ENCODE measurements at places on chromosomes 2 and 18.
A peak's percentile ranks its signal among the peaks of the same experiment; 100 is the strongest.

DNA sequence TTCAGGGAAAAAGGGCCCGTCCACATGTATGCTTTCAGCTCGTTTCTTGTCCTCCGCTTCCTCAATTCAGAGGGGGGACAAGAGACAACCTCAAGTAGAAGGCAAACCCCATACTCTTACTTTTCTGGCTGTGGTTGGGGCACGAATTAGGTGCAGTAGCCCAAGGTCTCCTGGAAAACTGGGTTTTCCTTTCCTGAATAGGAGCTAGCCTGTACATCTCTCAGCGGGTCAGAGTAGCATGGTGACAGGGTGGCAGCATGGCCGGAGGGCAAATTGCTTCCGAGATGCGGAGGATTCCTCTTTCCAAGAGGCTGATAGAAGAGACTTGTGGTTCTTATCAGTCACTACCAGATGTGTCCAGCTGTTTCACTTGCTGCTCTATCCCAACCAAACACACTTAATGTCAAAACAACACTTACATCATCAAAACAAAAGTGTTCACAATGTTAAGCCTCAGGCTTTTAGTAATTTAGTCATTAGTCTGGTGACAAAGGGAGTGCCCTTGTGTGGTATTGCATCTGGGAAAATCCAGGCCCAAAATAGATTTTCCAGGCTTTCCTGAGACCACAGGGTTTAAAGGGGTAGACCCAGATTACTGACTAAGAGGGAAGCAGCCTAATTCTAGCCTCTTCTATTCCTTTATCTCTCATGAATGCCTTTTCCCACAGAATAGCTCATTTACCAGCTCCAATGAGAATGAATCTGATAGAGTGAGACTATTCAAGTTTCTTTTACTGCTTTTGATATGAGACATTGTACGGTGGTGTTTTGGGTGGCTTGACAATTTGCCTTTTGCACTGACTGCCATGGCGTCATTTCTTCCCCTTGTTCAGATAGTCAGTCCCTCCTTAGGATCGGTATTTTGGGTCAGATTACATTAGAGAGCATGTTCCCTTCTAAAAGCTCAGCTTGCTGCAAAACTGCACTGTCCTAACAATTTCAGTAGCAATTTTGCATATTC is 162.0 kb downstream of the LTBP1 start:
- peak; percentile 72 for DNase-seq

DNA sequence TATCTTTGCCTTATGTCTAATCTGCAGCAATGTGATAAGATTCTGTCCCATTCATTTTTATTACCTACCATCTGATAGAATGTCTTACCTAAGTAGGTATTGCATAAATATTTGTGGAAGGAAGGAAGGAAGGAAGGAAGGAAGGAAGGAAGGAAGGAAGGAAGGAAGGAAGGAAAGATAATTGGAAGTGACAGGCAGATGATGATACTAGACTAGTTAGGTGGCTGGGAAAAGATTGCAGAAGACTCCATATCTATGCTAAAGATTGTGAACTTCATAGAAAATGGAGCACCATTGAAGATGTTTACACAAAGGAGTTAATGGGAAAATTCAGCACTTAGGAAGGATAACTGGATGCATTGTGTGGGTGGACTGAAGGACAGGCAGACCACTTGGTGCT is 909.0 kb downstream of the EPHA4 start:
- DNase-seq, result no peak

GRCh38 chr2:241820625-241821384 is 11.8 kb downstream of the NEU4 start:
- no peak for DNase-seq

GRCh38 chr18:449374-449773 is 51.1 kb downstream of the COLEC12 start:
- DNase-seq, result no peak

DNA sequence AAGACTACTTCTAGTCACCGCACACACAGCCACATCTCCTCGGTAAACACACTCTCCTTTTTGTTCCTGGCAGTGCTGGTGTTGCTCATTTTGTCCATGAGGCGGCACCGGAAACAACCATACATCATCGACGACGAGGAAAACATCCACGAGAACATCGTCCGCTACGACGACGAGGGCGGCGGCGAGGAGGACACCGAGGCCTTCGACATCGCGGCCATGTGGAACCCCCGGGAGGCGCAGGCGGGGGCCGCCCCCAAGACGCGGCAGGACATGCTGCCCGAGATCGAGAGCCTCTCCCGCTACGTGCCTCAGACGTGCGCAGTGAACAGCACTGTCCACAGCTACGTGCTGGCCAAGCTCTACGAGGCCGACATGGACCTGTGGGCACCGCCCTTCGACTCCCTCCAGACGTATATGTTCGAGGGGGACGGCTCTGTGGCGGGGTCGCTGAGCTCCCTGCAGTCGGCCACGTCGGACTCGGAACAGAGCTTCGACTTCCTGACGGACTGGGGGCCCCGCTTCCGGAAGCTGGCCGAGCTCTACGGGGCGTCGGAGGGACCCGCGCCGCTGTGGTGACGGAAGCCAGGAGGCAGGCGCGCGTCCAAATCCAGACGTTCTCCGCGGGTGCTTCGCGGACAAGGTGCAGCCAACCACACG is 221.0 kb downstream of the CDH20 start:
- DNase-seq, result no peak

DNA sequence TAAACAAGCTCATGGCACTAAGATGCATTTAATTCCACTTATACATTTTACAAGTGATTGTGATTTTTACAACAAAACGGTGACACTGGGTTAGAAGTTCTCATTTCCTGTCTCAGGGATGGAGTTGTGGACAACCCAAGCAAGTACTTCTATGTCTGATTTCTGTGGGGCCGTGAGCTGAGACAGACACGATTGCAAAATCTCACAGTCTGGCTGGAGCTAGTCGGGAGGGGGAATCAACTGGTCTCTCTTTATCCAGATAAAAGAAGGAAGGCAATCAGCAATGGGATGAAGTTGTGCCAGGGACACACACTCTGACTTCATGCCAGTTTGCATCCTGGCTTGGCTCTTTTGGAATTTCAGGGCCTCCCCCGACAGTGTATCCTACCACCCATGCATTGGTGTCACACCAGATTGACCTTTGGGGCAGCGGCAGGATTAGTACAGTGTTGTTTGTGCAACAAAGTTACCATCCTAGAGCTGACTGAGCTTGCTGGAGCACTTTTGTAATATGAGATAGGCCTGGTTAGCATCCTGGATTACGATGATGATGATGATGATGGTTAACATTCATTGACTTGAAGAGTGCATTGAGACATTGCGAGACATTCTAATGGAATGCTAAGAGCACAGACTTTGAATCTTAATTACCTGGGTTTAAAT is 98.8 kb downstream of the CTAGE1 start:
- DNase-seq, result no peak

DNA sequence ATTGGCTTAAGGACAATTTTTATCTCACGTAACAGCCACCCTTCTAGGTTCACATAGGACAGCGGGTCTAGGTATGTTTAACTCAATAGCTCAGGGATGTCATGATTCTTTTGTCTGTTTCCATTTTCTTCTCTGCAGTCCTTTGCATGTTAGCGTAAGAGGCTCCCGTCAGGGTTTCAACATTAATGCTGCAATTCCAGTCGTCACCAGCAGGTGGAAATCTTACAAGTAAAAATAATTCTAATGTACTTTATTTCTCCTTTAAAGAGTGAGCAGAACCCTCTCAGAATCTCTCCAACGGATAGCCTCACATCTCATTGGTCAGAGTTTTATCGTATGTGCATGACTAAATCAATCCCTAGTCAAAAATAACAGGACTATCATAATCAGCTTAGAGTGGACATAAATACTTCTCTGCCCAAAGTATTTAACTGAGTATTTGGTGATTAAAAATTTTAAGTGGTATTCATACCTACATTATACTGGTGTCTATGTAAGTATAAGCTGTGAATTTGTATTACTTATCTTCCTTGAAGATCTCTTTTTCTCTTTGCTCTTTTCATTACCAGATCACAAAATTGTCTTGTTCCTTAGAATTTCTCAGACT is 487.2 kb upstream of the GCFC2 start:
- DNase-seq, result peak; percentile 64

- DNase-seq, result no peak
Measured at GRCh38 chr2:5215989-5216607, 476.1 kb upstream of the SOX11 start.

- no peak for DNase-seq
Measured at GRCh38 chr2:29164091-29164846, 49.1 kb downstream of the CLIP4 start.

DNA sequence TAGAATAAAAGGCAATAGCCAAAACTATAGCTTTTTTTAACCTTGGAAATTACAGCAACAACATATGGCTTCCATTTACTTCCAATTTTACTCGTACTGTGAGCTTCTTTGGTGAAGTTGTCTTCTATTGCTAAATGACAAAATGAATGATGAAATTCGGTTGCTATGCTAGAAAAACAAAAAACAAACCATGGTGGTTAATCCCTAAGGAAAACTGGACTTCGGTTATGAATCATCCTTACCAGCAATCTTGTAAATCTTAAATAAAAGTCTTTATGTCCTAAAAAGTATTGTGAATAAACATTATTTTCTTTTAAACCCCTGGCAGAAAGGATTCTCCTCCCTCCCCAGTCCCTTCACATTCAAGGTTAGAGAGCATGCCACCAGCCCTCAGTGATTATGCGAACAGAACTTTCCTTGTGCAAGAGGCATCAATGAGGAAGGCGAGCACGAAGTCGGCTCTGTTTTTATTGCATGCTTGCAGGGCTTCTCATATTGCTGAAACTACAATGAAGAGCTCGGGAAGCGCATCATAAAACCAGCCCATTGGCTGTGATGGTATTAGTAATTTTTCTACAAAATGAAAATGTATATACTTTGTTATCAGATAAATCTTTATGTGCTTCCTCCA is 62.9 kb downstream of the ZNF521 start:
- DNase-seq, result peak; percentile 10

DNA sequence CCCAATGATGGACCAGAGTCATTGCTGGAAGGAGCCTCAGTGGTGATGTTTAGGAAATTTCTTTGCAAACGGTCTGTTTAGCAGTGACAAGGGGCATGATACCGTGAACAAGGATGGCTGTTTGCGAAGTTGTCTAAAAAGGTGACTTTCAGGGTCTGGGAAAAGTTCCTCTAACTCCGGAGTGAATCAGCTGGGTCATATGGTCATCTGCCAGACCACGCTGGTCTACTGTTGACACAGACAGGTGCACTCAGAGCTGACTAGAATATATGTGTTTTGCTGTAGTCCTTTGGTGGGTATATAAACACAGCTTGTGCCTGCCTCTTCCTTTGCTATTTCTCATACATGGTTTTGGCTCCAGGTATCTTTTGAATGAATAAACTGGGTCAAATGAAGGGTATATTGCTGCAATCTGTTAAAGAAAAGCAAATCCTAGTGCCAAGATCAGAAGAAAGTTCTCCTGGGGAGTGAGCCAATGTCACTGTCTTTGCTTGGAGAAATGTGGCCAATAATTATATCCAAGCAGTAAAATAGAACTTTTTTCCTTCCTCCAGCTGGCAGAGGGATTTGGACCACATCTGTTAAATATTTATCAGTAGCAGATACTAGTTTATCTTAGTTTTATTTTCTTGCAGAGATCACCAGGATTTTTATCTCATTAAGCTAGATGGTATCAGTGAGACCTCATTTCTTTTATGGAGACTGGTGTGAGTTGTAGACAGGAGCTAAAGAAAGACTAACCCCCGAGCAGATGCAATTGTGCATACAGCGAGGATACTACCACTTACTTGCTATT is 286.0 kb downstream of the TRIB2 start:
- no peak for DNase-seq

DNA sequence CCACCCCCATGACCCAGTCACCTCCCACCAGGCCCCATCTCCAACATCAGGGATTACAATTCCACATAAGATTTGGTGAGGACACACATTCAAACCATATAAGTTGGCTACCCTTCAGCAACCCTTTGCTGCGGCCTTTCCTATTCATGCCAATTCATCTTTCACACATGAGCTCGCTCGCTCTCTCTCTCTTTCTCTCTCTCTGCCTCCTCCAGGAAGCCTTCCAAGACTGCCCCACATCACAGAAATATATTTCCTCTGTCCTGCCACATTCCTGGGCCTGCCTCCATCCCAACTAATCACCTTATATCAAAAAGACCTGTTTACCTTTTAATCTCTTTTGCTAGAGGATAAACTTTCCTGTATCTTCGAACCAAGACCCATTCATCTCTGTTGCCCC is 188.9 kb downstream of the TTC32 start:
- DNase-seq, result no peak

- DNase-seq, result no peak
Measured at GRCh38 chr2:239964399-239965185, 60.5 kb downstream of the NDUFA10 start.

- no peak for DNase-seq
Measured at GRCh38 chr18:27030421-27030820, 154.7 kb downstream of the CHST9 start.

DNA sequence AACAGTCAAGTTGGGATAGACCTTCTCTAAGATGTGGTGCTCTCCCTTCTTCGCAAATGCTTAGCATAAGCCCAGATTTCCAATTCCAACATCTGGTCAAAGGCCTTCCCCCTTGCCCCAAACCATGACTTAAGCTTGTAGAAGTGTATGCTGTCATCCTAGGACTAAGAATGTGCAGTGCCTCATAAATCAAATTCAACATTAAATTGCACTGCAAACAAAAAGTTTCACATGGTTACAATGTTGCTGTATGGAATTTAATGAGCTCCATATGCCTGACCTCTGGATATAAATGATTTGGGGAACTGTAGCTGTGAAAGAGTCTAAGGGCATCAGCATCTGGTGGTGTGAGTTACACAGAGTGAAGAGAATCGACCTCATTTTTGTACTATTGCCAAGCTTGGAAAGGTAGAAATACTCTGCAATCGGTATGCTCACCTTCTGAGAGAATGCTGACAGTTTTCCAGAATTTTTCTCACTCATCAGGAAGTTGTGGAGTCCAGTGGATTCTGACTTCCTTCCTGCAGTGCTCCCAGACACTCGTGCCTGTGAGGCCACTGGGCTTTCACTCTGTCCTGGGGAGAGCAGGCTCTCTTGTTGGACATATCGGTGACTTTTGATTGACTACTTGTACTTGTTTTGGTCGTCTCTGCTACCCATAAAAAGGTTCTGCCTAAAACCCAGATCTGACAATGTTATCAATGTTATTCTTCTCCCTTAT is 40.6 kb downstream of the FASTKD2 start:
- DNase-seq, result no peak

GRCh38 chr2:10000541-10000940 is 42.8 kb upstream of the KLF11 start:
- no peak for DNase-seq

DNA sequence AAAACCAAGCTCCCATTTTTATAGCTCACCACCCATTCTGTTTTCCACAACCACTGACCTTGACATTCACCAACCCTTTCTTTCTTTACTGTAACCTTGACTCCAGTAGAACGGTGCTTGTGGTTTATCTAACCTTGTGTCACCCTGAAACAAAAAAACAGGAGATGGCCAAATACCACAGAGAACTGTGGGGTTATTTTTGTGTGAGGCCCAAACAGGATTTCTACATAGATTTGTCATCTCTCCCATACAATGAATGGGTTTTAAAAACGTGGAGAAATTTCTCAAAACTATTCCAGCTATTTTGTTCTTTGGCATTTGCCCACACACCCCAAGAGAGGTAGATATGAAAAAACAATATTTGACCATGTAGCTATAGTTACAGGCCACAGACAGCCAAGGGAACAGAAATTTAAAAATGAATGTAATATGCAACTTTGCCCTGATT is 231.3 kb upstream of the TANK start:
- DNase-seq, result no peak

Measured in bronchial epithelial cell (primary cell).